ENCODE measurements at places on chromosomes 16 and 17.
A peak's percentile ranks its signal among the peaks of the same experiment; 100 is the strongest.

DNA sequence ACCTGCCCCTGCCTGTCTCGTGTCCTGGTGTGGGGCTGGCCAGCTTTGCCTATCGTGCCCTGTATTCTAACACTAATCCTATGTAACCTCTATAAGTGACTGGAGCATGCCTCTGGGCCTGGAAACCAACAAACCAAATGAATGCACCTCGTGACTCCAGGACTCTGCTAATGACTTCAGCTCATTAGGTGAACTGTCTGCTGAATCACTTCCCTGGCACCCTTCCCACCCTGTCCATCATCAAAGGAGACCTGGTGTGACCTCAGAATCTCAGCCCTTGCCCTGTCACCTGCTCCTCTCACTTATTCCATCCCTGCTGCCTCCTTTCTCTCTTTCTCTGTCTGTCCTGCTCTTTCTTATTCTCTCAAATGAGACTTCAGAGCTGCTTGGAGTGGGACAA lies 322.4 kb downstream of the CBLN1 start:
- DNase-seq, result no peak

- DNase-seq, result peak; percentile 65
These were observed 1032.2 kb downstream of the CDH11 start for GRCh38 chr16:64089697-64090096.

- DNase-seq, result peak; percentile 48
These were observed 107.0 kb upstream of the CACNG5 start for GRCh38 chr17:66727634-66728570.

- DNase-seq, result peak; percentile 29
These were observed 4.6 kb downstream of the METTL9 start for GRCh38 chr16:21603928-21604327.

DNA sequence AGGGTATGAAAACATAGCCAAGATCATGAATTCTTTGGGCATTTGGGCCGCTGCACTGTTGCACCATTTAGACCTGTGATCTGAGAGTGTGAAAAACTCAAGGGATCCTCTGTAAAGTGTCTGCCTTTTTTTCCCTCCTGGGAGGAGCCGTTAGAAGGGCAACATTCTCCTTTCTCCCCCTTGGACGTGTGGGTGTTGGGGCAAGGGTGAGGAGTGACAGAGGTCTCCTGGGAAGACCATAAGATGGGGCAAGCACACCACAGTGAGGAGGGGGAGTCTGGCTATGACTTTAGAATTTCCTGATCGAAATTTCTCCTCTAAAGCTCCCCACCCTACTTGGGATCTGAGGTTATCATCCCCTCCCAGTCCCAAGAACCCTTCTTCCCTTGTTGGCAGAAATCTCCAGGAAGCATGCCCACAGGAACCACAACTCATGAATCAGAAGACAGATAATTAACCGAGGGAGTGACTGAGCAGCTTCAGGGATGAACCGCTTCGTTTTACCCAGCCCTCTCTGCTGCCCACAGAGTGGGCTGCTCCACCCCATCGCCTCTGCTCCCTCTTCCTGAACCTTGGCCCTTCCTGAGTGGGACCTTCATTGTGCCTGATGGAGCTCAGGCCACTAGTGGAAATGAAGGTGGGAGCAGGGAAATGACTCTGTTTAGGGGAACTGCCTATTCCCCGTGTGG lies 4.2 kb downstream of the ITGB3 start:
- peak; percentile 96 for DNase-seq

Data from ACHN (cell line).